ENCODE measurements at places on chromosomes 7 and 10. TPM values are rescaled to one million over a fixed set of nuclear protein-coding genes. Genes with fewer than 3 reads are reported as not detected.

The ACHE gene
- total RNA-seq: not detected

The ZNF117 gene
- 3.7 TPM for total RNA-seq

The RHOBTB1 gene
- total RNA-seq: 12.4 TPM

The SFMBT2 gene
- total RNA-seq: 0.20 TPM

The CXCL12 gene
- 30.3 TPM for total RNA-seq

The PPP1R9A gene
- under 0.01 TPM for total RNA-seq

The TNRC18 gene
- total RNA-seq: 22.7 TPM

The GNG11 gene
- 265 TPM for total RNA-seq

The UCN3 gene
- total RNA-seq: not detected

The MAGI2 gene
- total RNA-seq: 1.4 TPM

The GHRHR gene
- total RNA-seq: not detected

The TAS2R3 gene
- not detected for total RNA-seq

The PIP gene
- total RNA-seq: not detected

The MRC1 gene
- total RNA-seq: not detected

The ANKRD30A gene
- not detected for total RNA-seq

The CTAGE8 gene
- 0.39 TPM for total RNA-seq

The CFAP69 gene
- 2.1 TPM for total RNA-seq

The OLAH gene
- not detected for total RNA-seq

The NPTX2 gene
- total RNA-seq: 4.8 TPM

The SLC26A3 gene
- total RNA-seq: not detected

The SPDYE2B gene
- not detected for total RNA-seq

The PLXNA4 gene
- total RNA-seq: 1.4 TPM

The PRPS1L1 gene
- total RNA-seq: not detected

The PAX2 gene
- not detected for total RNA-seq

The BHLHA15 gene
- total RNA-seq: not detected

The PRR15 gene
- total RNA-seq: not detected

The GPC2 gene
- total RNA-seq: 2.5 TPM

The CROT gene
- 13.9 TPM for total RNA-seq

The COL28A1 gene
- total RNA-seq: not detected

The SRGN gene
- 333 TPM for total RNA-seq

The AP4M1 gene
- 36.8 TPM for total RNA-seq

The SNX10 gene
- 31.1 TPM for total RNA-seq

The LIPK gene
- not detected for total RNA-seq

The IDI2 gene
- total RNA-seq: not detected

The TACR2 gene
- 0.36 TPM for total RNA-seq

The PHYHIPL gene
- total RNA-seq: not detected

The PDE6C gene
- not detected for total RNA-seq

The KIAA1217 gene
- 8.2 TPM for total RNA-seq

The ADRA2A gene
- total RNA-seq: 0.10 TPM

The CPN1 gene
- not detected for total RNA-seq

The ARHGAP22 gene
- total RNA-seq: 31.0 TPM

The OPN1SW gene
- not detected for total RNA-seq

Data from RPMI7951 (cell line).